ENCODE measurements at places on chromosomes 5 and 9.

GRCh38 chr5:111295649-111296048 is 71.5 kb downstream of the CAMK4 start:
- DNase-seq = no peak

DNA sequence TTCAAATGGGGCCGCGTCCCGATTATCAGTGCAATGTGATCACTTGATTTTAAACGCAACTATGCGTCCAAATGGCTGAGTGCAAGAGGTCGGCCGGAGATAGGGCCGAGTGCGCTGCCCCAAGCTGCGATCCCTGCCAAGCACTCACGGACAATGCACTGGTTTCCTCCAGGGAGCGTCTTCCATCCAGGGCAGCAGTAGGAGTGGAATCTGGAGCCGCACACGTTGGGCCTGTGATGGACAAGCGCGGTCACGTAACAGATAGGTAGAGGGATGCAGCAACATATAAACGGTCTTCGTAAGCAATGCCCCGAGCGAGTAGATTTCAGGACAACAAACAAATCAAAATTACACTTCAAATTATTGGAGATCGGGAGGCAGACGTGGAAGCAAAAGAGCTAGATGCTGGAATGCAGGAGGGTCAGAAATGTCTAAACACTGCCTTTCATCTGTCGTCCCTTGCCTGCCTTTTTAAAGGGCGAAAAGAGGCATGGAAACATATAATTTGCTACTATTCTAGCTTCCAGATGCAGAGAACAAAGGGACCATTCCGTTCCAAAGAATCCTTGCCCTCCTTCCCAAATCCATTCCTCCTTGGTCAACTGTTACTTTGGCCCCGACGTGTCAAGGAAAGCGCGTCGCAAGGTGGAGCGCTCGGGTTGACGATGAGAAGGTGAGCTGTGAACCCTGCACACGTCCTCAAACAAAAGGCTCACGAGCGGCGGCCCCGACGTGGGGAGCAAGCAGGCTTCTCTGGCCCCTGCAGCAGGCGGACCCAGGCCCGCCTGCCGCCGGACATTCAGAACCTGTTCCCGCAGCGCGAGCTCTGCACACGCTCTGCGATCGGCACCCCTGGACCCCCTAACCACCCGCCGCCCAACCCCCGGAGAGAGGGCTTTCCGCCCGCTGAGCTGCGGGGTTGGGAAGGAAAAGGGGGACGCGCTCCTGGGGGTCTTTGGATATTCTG is 1.5 kb downstream of the FBN2 start:
- DNase-seq = no peak

- DNase-seq = peak; percentile 45
Measured at GRCh38 chr5:131209506-131210150, 38.9 kb downstream of the LYRM7 start.

DNA sequence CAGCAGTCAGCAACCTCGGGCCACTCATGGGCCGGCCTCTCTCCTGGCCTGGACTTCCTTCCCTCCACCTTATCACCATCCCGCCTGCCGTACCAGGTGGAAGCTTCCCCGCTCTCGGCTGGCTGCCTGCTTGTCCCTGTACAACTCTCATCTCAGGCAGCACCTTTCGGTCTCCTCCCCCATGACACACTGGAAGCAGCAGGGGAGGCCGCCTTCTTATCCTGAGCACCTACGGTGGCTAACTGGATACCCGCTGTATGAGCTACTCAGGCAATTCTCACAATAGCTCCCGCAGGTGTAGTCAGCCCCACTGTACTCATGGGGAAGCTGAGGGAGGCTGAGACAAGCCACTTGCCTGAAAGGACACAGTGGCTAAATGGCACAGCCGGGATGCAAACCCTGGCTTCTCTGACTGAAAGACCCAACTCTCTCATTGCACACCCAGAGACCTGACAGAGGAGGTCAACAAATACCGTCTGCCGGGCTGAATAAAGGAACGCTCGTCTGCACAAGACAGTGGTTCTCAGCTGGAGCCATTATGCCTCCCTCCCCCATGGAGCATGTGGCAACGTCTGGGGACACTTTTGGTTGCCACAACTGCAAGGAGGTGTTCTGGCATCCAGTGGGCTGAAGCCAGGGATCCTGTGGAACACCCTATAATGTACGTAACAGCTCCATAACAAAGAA is 9.6 kb downstream of the STK10 start:
- peak; percentile 52 for DNase-seq

- no peak for DNase-seq
Measured at GRCh38 chr9:112665347-112665746, 52.6 kb downstream of the INIP start.

DNA sequence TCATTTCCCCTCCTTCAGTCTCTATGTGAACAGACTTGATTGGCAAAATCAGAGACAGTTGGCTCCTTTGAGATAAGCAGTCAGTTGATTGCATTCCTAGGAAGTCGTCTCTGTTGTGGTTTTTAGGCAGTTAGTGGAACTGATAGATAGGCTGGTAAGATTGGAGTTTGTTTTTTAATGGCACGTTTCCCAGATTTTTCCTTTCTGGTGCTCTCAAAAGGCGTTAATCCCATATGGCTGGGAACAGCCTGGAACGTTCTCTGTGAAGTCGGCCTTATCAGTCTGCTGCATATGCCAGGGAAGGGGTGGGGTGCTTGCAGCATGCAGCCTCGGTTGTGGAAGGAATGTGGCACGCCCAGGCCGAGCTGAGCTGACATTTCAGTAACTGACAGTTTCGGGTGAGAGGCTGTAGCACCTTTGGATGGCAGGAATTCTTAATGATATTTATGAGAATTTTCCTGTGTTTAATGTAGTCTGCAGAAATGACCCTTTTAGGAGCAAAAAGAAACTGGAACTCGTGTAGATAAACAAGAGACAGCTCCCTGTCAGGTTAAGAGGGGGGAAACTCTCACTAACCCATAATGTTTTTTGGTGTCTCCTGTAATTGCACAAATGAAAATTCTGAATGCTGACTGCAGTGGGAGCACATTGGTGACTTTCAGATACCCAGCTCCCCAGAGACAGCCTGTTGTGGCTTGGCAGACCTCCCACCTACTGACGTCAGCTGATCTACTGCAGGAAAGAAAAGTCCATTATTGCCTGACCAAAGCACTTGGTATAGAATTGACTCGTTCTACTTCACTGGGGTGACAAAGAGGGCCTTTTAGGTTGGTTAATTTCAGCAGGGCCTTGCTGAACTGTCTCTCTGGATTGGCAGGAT is 6.3 kb downstream of the SPTAN1 start:
- peak; percentile 11 for DNase-seq

GRCh38 chr5:162529886-162530285 is 462.3 kb downstream of the GABRG2 start:
- DNase-seq = no peak

GRCh38 chr9:129111528-129112151 is 425 bp downstream of the PTPA start:
- DNase-seq = no peak

DNA sequence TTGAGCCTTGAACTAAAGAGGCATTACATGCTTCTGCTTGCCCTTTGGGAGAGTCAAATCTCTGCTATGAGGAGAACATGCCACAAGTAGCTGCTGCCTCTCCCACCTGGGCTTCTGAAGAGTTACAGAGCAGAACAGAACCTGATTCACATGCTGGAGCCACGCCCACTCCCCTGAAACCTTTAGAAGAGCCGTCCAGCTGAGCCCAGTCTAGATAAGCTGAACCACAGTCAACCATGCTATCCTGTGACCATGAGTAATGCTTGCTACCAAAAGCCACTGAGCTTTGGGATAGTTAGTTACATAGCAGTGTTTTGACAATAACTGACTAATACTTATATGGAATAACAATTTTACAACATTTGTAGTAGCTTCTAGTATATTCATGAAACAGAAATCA is 111.0 kb upstream of the VCAN start:
- DNase-seq = no peak

DNA sequence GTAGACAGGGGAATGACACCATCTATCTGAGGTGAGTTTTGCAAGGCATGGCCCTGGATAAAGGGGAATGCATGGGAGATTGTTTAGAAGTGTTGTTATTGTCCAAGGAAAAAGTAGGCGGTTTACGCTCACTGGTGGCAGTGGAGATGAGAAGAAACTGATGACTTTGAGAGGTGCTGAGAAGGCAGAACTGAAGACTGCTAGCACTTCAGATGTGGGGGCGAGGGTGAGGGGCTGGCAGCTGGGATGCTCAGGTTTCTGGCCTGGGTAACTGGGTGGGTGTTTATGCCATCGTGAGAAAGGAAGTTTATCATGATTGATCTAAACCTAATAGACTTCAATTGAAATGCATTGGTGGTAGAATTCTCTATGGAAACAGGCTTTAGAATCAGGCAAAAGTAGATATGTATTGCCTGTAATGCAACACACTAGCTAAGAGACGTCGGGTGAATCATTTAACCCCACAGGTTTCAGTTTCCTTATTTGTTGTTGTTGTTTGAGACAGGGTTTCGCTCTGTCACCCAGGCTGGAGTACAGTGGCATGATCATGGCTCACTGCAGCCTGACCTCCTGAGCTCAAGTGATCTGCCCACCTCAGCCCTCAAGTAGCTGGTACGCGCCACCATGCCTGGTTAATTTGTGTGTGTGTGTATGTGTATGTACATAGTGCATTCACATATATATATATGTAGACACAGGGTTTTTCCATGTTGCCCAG is 123.5 kb downstream of the SLC24A2 start:
- DNase-seq = no peak

DNA sequence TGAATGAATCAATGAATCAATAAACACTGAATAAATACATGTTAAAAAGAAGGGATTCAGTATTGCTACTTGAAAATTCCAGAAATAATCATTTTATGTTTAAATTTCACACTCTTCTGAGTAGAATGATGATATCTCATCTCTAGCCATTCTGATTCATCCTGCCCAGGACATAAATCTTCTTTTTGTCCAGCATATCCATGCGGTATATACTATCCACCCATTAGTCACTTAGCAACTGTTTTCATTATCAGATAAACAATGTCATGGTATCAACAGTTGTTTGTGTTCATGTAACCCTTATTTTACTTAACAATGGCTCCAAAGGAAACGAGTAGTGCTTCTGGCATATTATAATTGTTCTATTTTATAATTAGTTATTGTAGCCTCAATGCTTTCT is 432.4 kb upstream of the SMC2 start:
- no peak for DNase-seq

- no peak for DNase-seq
Measured at GRCh38 chr9:129949821-129950220, 93.2 kb downstream of the FNBP1 start.

DNA sequence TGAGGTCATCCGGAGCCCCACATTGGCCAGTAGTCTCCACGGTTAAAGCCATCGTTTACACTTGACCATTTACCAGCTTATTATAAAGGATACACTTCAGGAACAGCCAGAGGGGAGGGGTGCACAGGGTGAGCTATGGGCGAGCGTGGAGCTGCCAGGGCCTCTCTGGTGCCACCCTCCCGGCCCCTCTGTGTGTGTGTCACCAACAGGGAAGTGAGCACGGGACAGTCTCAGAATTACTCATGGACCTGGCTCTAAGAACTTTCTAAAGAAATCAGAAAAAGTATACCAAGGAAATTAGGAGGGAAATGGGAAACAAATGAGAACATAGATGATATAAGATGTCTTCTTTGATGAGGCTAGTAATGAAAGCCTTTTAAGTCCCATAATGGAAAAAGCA is 13.5 kb downstream of the WDR5 start:
- no peak for DNase-seq

- DNase-seq = no peak
Measured at GRCh38 chr5:143066556-143067281, 296.5 kb downstream of the ARHGAP26 start.

GRCh38 chr9:105425816-105426433 is 21.9 kb upstream of the FSD1L start:
- DNase-seq = no peak

DNA sequence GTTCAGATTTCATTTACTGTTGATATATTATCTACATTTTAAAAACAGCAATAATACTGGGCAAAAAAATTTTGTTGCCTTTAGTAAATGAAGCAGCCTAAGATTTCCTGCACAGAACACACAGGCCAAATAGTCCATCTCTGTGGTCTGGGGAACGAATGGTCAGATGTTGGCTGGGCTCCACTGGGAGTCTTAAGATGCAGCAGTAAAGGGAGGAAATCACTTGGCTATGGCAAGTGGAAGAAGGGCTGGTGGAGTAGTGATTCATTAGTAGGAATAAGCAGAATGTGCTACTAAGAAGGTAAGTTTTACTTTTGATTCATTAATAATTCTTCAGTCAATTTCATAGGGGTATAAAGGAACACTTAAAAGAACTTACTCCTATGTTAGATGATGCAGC is 91.1 kb upstream of the ARRDC3 start:
- no peak for DNase-seq

- DNase-seq = no peak
Measured at GRCh38 chr9:35277171-35277520, 115.3 kb downstream of the UNC13B start.

DNA sequence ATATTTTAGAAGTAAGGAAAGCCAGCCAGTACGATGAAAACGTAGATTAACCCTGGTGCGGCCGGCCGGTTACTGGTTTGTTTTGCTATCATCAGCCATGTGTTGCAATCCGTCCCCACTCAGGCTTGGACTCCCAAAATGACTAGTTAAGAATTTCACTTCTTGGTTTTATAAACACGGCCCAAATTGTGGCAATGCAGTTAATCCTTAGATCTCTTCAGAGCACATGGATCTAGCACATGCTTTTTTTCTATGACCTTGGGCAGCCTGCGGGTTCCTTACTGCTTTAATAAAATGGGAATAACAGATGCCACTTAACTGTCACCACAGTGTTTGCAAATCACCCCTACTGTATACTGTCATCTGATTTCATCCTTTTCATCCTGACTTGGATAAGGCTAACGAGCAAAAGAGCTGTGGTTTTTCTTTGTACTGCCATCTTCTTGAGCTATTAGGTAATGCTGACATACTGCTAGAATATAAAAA is 1.5 kb downstream of the NDFIP1 start:
- no peak for DNase-seq

GRCh38 chr9:2872250-2872930 is 28.5 kb upstream of the PUM3 start:
- DNase-seq = no peak

All from T follicular helper cell (primary cell).